ENCODE measurements at places on chromosomes 5 and 9. TPM values are rescaled to one million over a fixed set of nuclear protein-coding genes. Genes with fewer than 3 reads are reported as not detected.

Gene FABP6
- total RNA-seq: 3.6 TPM

GRCh38 chr9:81719972-81720371, 30.6 kb upstream of the TLE1 start:
- no peak for DNase-seq

DNA sequence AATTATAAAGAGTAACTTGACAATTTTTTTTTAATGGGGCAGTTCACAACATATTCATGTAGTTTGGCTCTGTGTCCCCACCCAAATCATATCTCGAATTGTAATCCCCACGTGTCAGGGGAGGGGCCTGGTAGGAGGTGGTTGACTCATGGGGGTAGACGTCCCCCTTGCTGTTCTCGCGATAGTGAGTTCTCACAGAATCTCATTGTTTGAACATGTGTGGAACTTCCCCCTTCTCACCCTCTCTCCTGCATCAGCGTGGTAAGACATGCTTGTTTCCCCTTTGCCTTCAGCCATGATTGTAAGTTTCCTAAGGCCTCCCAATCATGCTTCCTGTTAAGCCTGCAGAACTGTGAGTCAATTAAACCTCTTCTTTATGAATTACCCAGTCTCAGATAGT, 40.7 kb downstream of the FBXW11 start:
- DNase-seq: no peak

DNA sequence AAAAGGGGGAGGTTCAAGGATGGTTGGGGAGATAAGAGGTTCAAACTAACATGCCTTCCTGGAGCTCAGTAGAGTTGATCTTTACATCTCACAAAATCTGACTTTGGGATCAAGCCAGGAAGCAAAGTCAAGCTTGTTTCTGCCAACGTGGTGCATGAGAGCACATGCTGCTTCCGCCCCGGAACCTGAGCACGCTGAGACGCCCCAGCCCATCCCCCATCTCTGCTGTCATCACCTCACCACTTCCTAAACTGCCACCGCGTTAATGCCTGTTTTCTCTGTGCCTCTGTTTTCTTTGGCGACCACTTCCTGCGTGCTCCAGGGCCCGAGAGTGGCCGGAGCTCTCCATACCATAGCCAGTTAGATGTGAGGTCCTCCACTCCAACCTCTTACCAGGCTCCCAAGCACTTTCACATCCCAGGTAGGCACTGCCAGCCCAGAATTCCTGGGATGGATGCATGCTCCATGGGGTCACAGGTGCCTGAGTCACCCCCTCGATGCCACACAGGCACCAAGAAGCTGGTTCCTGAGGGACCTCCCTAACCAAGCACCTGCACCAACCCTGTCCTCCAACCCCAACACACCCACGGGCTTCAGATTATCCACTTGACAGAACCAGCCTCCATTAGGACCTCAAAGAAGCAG, 31.2 kb upstream of the AFAP1L1 start:
- DNase-seq: no peak

DNA sequence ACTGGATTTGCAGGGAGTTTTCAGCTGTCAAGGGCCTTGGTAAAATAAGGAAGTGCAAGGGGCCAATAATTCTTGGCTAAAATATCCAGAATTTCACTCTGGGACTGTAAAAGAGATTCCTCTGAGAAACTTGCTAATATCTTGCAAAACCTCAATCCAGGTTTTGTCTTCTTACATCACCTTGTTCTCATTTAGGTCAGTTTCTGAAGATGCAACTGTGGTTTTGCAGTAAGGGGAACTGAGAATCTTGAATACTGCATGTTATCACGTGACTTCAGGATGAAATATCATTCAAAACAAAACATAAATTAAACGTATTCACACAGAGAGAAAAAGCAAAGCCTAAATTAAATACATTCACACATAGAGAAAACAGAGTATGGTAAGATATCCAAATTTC, 35.0 kb upstream of the RIC1 start:
- DNase-seq: no peak

Gene DND1
- 0.12 TPM for total RNA-seq

GRCh38 chr9:130327781-130328348, 62.3 kb downstream of the HMCN2 start:
- DNase-seq: peak; percentile 41

Gene CAVIN4
- 0.48 TPM for total RNA-seq

Gene DEPDC1B
- total RNA-seq: 28.5 TPM

DNA sequence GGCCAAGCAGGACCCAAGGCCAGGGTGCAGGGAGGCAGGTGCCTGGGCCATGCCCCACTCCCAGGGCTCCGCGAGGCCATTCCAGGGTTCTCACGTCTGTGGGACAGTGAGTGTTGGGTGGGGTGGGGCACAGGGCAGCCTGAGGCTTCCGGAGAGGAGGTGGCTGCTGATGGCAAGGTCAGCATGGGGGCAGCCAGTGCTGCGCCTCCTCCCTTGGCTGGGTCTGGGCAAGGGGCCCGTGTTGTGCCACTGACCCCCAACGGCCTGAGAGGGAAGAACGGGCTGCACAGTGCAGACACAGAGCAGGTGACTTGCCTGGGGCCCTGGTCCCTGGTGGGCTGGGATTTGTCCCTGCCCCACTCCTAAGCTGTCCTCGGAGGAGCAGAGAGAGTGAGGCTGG, 82.1 kb downstream of the RXRA start:
- no peak for DNase-seq

DNA sequence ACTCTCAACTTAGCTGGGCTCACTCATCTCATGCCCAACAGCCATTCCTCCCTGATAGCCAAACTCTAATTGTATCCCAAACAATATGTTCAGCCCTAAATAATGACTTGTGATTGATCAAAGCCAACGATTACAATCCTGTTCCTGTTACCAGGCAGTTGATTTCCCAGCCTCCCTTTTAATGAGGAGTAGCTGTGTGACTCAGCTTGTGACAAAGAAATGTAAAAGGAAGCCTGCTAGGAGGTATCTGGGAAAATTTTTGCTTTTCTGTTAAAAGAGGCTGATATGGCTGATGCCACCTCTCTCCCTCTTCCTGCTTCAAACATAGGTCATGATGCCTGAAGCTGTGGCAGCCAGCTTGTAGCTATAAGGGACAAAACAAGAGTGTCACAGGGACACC, 19.6 kb upstream of the ENC1 start:
- no peak for DNase-seq

- no peak for DNase-seq
Measured at GRCh38 chr9:89967527-89967926, 362.7 kb downstream of the GADD45G start.

- no peak for DNase-seq
Measured at GRCh38 chr9:91884696-91885687, 65.0 kb downstream of the ROR2 start.

DNA sequence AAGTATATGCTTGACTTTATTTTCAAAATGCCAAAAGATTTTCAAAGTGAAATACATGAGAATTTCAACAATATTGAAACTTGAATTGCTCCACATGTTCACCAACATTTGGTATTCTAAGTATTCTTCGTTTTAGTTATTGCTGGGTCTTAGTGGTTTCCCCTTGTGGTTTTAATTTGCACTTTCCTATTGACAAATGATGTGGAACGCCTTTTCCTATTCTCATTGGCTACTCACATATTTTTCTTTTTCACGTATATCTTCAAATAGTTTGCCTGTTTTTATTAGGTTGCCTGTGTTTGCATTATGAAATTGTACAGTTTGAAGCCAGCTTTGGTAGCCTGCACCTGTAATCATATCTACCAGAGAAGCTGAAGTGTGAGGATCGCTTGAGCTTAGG, 405.7 kb upstream of the IRX2 start:
- DNase-seq: no peak

- DNase-seq: no peak
Measured at GRCh38 chr5:172540099-172540870, 86.0 kb upstream of the SH3PXD2B start.

GRCh38 chr5:154302161-154302560, 111.6 kb downstream of the GALNT10 start:
- no peak for DNase-seq

DNA sequence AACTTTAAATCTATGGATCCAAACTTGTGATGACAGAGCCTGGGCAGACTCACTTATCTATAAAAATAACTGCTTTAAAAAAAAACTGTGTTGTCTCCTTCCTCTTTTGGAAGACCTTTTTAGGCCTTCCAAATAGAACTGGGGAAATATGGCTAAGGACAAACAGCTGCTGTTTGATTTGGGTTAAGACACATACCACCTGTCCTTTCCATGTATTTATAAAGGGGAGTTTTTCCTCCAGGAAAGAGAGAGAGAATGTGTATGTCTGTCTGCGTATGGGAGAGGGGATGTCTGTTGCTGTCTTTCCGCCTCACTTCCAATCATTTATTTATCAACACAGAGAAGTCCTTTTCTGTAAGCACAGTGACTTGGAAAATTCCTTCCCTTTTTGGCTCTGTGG, 2.8 kb downstream of the ARHGEF37 start:
- DNase-seq: no peak

DNA sequence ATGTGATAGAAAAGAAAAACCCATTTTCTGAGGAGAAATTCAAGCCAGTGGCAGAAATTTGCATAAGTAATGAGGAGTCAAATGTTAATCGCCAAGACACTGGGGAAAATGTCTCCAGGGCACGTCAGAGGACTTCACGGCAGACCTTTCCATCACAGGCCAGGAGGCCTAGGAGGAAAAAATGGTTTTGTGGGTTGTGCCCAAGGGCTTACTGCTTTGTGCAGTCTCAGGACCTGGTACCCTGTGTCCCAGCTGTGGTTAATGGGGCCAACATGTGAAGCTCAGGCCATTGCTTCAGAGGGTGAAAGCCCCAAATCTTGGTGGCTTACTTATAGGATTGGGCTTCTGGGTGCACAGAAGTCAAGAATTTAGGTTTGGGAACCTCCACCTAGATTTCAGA, 54.8 kb upstream of the ADAMTS2 start:
- DNase-seq: no peak

DNA sequence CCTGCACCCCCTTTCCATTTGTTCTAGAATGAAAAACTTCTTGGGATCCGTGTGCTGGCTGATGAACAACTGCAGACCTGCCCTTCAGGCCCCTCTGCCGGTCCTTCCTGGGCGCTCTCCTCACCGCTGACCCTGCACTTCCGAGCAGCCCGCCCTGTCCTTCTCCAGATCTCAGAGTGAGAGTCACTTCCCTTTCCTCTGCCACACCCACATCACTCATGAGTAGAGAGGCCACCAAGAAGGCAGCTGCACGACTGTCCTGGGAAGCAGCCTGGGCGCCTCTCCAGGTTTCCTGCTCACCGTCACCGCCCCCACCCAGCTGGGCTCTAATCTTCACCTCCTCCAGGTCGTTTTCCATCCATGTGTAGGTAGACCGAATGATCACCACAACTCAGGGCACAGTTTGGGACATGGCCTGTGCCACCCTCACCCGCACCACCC, 35.0 kb upstream of the NSMF start:
- no peak for DNase-seq

Gene CDKN2B-AS1
- total RNA-seq: 7.0 TPM

GRCh38 chr9:16422114-16422513, 448.4 kb downstream of the BNC2 start:
- DNase-seq: no peak

Gene ATG10
- 11.2 TPM for total RNA-seq

Gene CD74
- total RNA-seq: 38.7 TPM

DNA sequence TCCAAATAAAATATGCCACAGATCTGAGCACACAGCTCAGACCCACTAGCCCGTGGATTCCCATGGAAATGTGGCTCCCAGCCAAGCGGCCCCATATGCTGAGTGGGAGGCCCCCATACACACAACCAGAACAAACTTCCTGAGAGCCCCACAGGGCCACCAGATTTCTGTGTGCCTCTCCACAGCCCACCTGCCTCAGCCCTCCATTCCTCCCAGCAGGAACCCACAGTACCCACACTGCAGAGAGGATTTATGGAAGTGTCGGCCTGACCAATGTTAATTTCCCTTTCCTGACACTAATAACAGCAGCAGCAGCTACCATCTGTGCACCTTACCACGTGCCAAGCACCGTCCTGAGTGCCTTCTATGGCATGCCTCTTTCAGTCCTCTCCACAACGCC, 99.3 kb upstream of the SPOCK1 start:
- DNase-seq: no peak

DNA sequence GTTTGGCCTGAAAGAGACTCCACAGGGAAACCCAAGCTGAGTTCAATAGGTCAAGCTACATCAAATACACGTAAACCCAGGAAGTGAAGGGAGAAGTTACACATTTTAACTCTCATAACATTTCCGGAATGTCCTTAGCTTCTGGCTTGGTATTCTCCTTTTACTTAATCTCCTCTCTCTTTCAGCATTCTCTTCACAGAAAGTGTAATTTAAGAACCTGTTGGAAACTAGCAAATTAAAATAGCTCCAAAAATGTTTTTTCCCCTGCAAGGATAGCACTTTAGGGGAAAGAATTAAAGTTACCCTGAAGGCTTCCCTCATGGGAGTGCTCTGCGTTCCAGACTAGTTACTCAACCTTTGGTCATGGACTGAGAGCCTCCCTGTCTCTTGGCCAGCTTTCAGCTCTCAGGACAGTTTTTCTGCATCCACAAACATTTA, 292.7 kb upstream of the TARS1 start:
- DNase-seq: peak; percentile 92
